ENCODE measurements at places on chromosomes 12 and 14.

- no peak for DNase-seq
Observed at GRCh38 chr14:89217891-89218290, 199.1 kb downstream of the FOXN3 start.

DNA sequence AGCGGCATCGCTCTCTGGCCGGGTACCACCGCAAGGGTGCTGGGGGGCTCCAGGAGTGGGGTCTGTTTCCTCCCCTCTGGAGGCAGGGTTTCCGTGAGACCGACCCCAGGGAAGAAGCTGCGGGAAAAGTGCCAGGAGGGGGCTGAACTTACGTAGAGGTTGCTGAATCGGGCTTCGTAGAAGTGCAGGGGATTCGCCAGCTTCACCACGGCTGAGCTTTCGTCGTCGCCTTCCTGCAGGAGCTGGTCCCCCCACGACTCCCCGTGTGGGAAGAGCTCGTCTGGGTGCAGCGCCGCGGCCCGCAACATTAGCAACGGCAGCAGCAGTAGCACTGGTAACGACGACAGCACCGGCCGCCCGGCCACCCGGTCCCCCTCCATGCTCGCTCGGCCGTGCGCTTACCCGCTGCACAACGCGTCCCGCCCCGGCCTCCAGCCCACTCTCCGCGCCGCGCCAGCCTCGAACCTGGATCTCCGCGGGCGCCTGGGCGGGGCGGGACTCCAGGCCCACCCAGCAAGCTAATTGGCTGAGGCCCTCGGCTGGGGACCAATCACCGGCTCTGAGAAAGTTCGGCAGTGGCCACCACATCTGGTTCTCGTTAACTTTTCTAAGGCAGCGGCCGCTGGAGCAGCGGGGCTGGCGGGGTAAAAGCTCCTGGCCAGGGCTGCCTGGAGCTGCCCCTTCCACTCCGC is at the start of gene NID2:
NID2 (minus strand) TSS at position 445 of the 692 bp plus-strand sequence; CDS start at position 380, 65 bp downstream.
- peak; percentile 98 for DNase-seq

DNA sequence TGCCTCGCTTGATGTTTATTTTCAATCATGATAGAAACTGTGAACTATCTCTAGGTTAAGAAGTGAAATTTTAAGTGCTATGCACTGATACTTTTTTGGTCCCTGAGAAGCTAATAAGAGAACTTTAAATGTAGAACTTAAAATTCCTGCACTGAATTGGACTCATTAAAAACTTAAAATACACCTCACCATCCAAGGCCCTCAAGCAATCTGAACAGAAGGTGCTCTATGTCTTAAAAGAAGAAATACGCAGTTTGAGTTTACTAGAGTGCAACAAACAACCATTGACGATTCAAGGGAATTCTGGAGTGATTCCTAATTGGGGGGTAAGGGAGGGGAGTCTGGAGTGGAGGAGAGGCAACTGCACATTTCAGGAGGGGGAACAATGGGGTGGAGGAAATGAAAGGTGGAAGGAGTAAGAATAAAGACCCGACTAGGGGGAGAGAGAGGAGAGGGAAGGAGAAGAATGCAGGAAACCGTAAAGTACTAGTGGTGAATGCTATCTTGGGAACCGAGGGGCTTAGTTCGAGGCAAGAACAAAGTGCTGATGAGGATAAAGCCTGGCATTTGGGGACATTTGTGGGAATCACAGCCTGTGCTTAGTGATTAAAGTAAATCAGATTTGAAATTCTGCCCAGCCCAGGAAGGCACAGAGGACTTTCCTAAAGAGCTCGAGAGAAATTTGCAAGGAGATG is 389.7 kb downstream of the AACS start:
- no peak for DNase-seq

DNA sequence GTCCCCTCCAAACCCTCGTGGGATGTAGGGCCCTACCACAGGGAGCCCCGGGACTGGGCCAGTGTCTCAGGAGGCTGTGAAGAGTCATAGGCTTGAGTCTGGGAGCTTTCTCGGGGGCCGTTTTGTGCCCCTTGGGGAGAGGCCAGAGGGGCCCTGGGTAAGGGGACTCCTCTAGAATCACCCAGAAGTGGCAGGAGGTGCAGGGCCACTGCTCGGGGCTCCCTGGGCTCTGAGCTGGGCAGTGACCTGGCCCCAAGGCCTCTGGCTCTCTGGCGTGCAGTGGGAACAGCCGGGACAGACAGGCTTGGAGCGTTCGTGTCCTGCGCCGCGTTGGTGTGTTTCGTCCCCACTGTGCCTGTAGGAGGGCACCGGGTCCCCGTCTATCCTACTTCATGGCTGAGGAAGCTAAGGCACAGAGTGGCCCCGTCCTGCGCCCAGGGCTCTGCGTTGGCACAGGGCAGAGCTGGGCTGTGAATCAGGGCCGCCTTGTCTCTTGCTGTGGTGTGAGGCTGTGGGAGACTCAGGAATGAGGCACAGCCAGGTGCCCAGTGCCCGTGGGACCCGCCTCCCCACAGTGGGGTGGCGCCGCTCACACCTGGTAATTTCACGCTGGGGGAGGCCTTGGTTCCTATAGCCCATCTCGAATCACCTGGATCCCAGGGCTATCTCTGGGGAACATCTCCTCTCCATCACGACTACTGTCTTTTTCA is 23.8 kb upstream of the KIF26A start:
- no peak for DNase-seq

GRCh38 chr12:125467363-125467762 is 402.1 kb downstream of the AACS start:
- no peak for DNase-seq

DNA sequence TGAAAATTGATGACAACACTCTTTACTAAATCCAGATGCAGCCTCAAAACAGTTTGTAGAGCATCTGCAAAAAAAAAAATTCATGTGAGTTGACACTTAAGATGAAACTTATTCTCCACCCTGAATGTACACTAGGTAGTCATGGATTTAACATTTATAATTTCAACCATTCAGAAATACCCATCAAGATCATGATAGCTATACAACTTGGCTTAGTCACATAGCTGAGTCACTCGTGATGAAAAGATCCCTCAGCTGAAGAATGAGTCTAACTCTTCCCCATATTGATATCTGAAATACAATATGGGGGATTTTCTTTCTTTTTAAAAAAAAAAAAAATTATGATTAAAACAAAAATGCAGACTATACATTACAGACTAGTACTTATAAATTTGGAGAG is 104.8 kb upstream of the PLEKHG7 start:
- no peak for DNase-seq

GRCh38 chr14:67514203-67514607 is 18.9 kb upstream of the PLEKHH1 start:
- DNase-seq: no peak

GRCh38 chr12:50765095-50765911 is 1.4 kb downstream of the ATF1 start:
- DNase-seq: peak; percentile 45

DNA sequence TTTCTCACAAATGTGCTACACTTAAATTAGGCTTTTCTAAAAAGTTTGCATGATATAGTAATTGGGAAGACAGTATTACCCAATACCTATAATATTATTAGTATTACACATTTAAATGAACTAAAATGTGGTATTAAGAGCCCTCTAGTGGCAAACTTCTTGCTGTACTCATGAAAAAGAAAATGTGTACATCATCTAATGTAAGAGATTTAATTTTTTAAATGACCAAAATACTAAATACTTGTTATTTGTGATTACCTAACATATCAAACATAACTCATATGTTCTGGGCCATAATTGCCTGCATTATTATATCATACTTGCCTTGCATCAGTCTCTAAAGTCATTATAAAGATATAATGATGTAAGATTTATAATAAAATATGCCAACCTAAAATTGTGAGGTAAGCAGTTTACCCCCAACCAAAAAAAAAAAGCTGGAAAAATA is 64.2 kb downstream of the DNAI7 start:
- peak; percentile 59 for DNase-seq

DNA sequence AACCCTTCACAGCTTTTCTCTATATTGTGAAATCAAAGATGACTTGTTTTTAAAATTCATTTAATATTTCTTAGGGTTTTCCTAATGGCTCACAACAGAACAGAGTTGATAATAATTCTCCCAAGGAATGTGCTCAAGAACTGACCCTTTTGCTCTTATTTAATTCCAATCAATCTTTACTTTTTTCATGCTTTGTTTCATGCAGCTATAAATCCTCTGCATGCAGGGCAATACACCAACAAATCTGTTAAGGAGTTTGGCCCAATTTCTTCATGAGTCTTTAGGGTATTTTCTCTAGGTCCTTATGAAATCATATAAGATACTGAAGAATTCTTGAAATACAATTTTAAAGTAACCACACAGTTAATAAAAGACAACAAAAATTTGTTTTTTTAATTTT is 264.2 kb downstream of the SLC6A15 start:
- DNase-seq: no peak

DNA sequence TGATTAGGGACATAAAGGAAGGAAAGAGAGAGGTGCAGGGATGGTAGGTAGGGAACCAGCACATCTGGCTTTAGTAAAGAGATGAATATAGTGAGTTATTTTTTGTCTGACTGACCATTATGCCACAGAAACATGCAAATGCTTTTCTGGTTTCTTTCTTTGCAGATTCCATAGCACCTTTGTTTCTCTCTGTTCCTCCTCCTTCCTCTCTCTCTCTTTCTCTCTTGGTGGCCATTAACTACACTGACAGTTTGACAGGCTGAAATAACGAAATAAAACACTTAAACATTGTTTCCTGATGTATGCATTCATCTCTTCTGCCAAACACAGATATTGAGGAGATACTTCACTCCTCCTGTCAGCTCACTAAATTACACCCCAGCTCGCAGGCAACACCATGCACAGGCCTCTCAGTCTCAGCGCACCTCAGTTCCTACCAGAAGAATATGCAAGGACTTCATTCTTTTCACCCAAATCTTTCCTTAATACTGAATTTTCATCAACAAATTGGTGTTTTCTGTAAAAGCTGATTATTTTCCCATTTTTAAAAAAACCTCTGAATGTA is 406.9 kb upstream of the SOX5 start:
- DNase-seq: no peak

- no peak for DNase-seq
Observed at GRCh38 chr14:93548102-93548843, 117.5 kb downstream of the UNC79 start.

Measured in cardiac muscle cell (in vitro differentiated cells and primary cell).